Glomerular endothelial cell (primary cell): ENCODE measurements at places on chromosomes 2 and 18.

- DNase-seq: no peak
These were observed 816.2 kb downstream of the MBD2 start for GRCh38 chr18:53408271-53408670.

GRCh38 chr18:58951986-58952702, 87.5 kb downstream of the ZNF532 start:
- DNase-seq: no peak

DNA sequence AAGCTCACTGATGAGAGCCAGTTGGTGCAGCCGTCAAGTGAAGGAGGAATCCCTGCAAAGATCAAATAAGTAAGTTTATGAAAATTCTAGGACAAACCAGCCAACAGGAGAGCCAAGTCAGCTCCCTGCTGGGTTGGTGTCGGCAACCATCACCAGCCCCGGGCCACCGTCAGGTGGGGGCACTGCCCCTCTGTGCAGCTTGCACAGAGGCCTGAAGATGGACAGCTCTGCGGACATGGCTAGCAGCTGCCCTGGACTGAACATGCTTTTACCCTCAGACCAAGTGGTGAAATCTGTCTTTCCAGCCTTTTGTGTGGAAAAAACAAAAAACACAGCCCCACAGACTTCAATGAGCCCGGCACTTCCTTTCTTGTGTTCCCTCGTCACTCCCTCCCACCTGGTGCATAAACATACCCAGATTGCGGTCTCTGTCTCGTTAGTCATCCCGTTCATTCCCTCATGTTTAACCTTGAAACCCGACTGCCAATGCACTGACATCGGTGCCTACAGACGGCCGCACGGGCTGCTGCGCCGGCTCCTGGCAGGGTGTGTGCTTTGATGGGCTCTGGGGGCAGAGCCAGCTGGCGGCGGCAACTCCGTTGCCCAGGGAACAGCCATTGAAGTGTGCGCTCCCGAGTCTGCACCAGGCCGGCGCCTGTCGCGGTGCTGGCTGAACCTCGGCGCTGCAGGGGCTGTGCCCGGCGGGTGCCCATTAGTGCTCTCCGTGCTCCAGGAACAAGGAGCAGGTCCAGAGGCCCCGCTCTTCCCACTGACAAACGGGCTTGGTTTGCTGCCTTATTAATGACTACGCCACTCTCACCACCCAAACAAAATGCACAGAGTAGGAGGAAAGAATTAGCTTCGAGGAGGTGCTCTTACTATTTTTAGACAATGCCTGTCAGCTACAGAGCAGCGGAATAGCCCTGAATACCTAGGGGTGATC, 95.3 kb downstream of the EIPR1 start:
- DNase-seq: no peak

DNA sequence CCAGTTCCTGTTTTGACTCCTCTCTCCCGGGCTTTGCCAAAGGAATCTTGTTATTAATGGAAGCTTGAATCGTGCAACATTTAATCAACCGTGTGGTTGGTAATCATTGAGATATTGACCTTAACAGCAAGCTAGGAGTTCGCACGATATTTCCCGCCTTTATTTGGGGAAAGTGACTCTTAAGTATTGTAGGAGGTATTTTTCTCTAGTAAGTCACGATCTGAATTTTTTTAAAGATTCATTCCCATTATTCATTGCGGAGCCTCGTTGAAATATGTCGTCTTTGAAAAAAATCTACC, 663 bp downstream of the NUP35 start:
- DNase-seq: no peak
